Lower leg skin (tissue), 4 donors: ENCODE measurements at places on chromosomes 1 and 21. TPM values are rescaled to one million over a fixed set of nuclear protein-coding genes. Genes with fewer than 3 reads are reported as not detected.

DNA sequence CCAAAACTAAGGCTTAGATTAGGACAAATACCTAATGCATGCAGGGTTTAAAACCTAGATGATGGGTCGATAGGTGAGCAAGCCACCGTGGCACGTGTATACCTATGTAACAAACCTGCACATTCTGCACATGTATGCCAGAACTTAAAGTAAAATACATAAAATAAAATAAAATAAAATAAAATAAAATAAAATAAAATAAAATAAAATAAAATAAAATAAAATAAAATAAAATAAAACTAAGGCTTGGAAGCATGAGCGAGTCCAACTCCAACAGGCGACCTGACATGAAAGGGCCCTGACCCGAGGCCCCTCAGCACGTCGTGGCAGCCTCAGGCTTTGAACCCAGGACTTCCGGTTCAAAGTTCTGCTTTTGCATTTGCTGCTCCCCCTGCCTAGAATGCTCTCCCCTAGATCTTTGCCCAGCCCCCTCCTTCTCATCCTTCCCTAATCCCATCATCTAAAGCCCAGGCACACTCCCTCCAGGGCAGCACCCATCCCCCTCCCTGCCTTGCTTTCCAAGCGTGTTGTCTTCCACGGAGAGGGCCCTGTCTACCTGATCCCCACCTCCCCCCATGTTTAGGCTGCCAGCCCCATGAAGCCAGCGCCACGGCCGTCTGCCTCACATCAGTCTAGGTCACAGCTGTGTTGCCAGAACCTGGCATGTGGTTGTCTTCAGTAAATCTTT, 64.3 kb downstream of the TAS1R2 start:
- no peak for DNase-seq

Gene PLA2G2F
- 23.2 TPM for total RNA-seq

GRCh38 chr1:97063532-97063931, 341.9 kb downstream of the PTBP2 start:
- no peak for DNase-seq

- DNase-seq: peak; percentile 7
These were observed 26.8 kb upstream of the COL6A2 start for GRCh38 chr21:46071082-46071481.

Gene CYB5RL
- total RNA-seq: 2.4 TPM

DNA sequence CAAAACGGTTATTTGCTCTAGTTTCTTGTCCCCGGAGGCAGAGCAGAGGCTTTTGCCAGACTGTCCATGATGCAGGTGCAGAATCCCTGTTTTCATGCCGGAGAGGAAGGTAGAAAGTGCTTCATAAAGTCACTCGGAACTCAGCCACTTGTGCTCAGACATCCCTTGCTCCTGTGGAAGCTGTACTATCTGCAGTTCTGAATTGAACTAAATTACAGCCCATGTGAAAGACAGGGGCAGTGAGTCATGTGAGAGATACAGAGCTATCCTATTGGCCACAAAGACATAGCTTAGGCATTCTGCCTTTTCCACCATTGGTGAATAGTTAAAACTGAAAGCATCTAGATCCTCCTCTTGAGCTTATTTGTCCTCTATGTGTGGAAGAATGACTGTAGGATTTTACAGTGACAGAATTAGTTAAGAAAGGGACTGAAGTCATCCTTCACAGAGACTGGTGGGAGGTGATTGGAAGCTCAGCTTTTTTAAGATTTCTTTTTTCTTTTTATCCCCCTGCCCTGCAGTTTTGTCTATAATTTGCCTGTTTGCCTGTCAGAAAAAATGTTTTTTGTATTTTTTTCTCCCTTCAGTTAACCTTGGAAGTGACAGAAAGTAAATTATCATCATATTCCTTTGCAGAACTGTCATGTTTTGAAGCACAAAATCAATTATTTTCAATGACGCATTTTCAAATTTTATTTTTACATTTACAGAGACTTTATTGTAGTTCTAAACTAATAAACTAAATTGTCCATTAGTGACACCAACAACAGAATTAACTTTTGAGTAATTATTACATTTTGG, 298.6 kb downstream of the PTPRC start:
- peak; percentile 84 for DNase-seq

DNA sequence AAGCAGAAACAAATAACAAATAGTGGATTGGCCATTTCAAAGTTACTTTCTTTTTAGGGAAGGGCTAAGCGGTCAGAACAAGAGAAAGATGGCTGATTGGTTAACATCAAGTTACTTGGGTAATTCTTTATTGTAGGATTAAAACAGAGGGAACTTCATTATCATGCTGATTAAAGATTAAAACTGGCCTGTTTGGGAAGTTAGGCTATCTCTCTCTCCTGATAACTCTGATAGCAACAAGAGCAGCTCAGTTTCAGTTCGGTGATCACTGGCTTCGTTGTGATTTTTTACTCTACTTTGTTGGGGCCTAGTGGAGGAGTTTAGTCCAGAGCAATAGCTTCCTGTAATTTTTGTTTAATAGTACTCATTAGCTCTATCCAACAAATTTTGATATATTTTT, 20.5 kb upstream of the COP1 start:
- no peak for DNase-seq

GRCh38 chr1:160342953-160343869, at the start of the genes COPA and NCSTN:
COPA (minus strand) TSS chr1:160343250; CDS start chr1:160343170, 80 bp downstream.
NCSTN (plus strand) TSS chr1:160343383; CDS start chr1:160343397, 14 bp downstream.
- DNase-seq: peak; percentile 91

- no peak for DNase-seq
These were observed 50.2 kb downstream of the PRRX1 start for GRCh38 chr1:170714163-170714562.

DNA sequence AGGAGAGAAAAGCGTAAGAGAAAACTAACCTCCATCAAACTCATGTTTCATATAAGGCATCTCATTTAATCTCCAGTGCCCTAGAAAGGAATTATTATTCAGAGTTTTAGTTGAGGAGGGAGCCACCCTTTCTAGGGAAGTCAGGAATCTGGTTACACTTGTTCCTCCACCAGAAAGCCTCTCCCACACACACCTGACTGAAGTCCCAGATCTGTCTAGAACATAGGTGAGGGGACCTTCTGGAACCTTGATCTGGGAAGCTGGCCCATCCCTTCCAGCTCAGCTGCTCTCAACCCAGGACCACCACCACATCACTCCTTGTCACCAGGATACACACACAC, 1.9 kb upstream of the DENND2D start:
- DNase-seq: no peak

GRCh38 chr1:202812176-202813026, 1.6 kb downstream of the PCAT6 start:
- peak; percentile 86 for DNase-seq

Gene PAX7
- 0.06 TPM for total RNA-seq

GRCh38 chr1:156115514-156116374, 1.2 kb downstream of the LMNA start:
- peak; percentile 94 for DNase-seq

Gene LRP8
- total RNA-seq: 2.1 TPM

GRCh38 chr1:27380766-27381733, 2.1 kb downstream of the CD164L2 start:
- DNase-seq: no peak

- DNase-seq: no peak
These were observed 28.9 kb downstream of the DOP1B start for GRCh38 chr21:36185523-36185922.
